ENCODE measurements at places on chromosomes 3 and 15.

DNA sequence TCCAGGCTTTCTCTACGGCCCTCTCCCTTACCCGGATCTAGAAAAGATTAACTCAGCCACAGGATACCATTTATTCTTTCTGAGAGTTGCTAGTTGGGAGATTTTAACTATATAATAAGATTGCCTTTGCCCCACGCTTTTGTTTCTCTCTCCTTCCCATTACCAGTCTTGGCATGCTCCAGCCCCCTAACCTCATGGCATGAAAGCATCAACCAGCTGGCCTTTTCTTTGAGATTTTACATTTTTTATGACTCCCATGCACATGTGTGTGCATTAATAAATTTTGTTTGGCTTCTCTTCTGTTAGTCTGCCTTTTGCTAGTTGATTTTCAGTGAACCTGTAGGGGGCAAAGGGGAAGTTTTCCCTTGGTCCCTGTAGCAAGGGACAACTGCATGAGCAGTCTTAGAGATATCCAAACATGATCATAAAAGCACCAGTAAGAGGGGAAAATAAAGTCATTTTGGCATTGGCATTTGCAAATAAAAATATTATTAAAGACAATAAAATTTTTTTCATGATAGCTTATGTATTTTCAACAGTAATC, 73.6 kb downstream of the OXSM start:
- DNase-seq = no peak

GRCh38 chr3:171967137-171967783, 72.1 kb upstream of the FNDC3B start:
- DNase-seq = no peak

GRCh38 chr3:41318520-41318919, 119.2 kb downstream of the CTNNB1 start:
- DNase-seq = no peak

DNA sequence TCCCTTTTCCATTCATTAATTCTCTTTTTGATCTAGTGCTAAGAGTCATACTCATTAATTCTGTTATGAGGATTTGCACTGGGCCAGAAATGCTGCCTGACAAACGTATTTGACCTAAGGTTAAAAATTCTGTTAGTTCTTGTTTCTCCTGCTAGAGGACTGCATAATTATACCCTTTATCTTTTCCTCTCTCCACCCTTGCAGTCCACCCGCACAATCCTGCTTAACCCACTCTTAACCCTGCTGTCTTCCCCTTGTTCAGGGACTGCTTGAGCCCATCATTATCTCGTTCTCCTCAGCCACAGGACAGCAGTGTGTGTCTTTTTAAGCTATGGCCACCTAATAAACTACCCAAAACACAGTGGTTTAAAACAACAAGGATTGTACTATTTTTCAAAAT, 31.1 kb upstream of the DYNC1LI1 start:
- DNase-seq = no peak

DNA sequence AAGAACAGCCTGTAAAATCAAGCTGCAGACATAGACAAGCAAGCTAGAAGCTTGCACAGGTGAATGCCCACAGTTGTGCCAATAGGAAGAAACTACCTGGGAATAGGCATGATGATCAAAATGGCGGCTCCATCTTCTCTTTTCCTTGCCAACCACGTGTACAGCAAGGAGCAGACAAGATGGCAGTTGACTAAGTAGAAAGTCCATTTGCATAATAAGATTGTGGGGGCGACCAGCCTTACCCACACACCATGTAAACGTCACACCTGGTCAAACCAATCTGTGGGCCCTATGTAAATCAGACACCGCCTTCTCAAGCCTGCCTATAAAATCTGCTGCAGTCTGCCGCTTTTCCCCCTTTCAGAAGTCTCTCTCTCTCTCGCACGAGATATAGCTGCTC, 25.1 kb upstream of the ANKRD34C start:
- no peak for DNase-seq

GRCh38 chr15:57640930-57641682, 49.4 kb downstream of the MYZAP start:
- DNase-seq = no peak

DNA sequence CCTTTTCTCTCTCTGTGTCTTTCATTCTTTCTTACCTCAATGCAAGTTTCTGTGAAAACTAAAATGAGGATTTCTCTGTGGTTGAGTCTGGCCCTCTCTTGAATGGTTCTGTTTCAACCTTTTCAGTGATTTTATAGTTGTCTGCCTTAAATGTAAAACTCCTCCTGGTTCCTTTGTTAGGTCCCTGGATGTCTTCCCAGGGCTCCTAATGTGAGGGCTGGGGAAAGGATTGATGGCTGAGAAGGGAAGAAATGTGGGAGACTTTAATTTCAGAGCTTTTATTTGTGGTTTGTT, 90.6 kb upstream of the GRM7 start:
- DNase-seq = no peak

DNA sequence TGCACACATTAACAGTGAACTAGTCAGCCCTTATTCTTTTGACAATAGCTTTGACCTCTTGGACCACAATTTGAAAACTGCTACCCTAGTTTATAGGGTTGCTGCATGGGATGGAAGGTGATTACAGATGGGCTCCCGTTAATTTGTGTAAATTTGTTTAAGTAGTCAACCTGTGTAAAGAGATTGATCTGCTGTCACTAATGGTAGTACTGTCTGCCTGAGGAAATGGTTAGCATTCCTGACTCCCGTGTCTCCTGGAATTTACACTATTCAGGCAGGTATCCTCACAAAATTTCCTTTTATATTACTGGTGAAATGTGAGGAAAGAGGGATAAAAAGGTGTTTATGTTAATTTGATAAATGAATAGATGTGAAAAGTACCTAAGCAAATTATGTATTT, 15.3 kb upstream of the EBLN2 start:
- DNase-seq = no peak

DNA sequence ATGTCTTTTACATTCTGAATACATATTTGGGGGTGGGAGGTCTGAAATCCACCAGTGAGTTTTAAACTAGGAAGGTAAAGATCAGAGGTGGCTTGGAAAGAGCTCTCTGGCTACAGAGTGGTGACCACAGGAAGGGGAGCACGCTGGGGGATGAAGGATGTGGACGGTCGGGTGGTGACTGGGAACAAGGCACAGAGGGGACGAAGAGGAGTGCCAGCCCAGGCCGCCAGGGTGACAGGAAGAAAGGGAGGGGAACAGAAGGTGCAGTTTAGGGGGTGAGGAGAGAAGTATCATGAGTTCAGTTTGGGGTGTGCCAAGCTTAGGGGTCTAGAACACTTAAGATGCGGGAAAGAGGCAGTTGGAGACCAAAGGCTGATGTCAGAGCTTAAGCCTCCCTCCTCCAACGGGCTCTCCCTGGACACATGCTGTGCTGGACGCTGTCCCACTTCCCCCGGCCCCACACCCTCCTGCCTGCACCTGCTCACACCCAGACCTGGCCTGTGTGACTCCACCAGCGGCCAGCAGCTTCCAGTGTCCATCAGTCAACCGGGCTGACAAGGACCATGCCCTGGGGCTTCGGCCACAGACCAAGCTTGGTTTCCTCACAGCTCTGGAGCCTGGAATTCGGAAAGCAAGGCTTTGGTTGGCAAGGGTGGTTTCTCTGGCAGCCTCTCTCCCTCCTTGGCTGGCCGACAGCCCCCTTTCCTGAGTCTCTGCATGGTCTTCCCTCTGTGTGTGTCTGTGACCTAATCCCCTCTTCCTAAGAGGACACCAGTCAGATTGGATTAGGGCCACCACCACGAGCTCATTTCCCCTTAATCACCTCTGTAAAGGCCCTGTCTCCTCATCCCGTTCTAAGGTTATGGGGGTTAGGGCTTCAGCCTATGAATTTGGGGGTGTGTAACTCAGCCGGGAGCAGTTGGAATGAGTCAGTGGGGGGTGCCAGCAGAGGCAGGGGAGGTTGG, 120.4 kb upstream of the IQSEC1 start:
- no peak for DNase-seq
